AG10803 (cell line): ENCODE measurements at places on chromosomes 7 and 10.

DNA sequence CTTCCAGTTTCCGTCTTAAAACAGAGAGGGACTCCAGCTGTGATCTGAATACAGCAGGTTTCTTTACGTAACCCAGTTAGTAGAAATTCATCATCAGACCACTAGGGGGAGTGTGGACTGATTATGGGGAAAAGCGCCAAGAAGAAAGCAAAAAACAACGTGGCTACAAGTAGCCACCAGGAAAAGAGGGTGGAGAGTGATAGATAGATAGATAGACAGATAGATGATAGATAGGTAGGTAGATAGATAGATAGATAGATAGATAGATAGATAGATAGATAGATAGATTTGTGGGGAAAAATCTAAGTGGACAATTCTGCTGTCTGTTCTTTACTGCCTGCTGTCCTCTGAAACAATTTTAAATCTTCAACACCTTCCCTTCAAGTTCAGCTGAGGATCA lies 12.7 kb upstream of the AKR1B10 start:
- peak; percentile 76 for DNase-seq

GRCh38 chr10:28354511-28354910 lies 51.6 kb upstream of the MPP7 start:
- no peak for DNase-seq

- DNase-seq = no peak
Observed at GRCh38 chr10:14574291-14574690, 200.4 kb downstream of the FAM107B start.

DNA sequence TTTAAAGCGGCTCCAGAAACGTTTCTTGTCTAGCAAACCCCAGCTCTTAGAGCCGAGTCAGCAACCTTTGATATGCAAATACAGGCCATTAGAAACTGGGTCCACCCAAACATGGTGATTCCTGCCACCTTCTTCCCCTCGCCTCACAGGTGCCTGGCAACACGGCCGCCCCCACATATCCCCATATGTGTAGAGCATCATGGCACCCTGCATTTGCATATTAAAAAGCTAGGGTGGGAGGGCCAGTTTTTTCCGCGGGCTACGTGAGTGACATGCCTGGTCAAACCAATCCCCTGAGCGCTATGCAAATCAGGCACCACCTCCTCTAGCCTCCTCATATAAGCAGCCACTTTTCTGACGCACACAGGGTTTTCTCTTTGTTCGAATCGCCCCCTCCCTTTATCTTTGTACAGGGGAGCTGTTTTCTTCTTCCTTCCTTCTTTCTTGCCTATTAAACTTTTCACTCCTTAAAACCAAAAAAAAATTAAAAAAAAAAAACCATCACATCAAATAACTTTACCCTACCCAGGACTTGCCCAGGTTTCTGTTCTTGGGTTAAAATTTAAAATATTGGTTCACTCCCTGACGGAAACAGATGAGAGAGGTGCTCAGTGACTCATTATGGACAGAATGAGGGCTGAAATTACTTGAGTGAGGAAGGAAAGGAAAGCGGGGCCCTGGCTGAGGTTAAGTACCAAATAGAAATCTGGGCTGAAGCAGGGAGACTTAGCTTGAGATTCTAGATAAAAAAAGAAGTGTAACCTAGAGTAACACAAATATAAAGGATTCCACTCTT lies 59.8 kb downstream of the COA1 start:
- no peak for DNase-seq
